ENCODE measurements at places on chromosomes 3 and 15.

DNA sequence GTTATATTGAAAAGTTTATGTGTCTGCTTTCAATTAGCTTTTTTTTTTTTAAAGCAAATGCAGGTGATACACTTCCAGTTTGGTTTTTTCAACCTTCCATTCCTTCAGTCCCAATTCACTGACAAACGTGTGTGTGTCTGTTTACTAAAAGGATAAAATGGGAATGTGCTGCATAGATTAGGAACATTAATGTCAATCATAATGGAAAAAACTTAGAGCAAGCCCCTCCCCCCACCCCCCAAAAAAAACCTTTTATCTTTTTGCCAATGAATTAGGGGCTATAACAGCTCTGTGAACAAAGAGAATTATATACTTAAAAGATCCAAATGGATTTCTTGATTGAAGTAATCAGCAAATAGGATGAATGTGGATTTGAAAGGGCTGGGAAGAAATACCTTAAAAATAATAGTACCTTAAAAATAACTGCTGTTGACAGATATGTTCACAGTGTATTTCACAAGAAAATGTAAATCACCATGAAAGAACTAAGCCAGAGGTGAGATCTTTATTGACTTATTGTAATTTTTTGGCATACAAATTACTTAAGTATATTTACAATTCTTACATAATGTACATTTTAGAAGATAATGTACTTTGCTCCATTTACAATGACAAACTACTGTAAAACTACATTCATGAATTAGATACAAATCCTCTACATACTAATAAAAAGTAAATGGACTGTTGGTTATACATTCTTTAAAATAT lies 3.5 kb upstream of the XXYLT1 start:
- DNase-seq = no peak

GRCh38 chr3:100563652-100564211 lies 45.7 kb upstream of the ADGRG7 start:
- no peak for DNase-seq

GRCh38 chr3:58742239-58742638 lies 75.7 kb upstream of the FAM3D start:
- no peak for DNase-seq

- no peak for DNase-seq
Observed at GRCh38 chr3:197701841-197702240, 34.9 kb downstream of the RUBCN start.

- no peak for DNase-seq
Observed at GRCh38 chr3:167394003-167394402, 13.9 kb upstream of the ZBBX start.

GRCh38 chr3:195124378-195124992 lies 146.5 kb downstream of the XXYLT1 start:
- DNase-seq = no peak

GRCh38 chr3:14534516-14535191 lies 5.5 kb downstream of the GRIP2 start:
- DNase-seq = no peak

GRCh38 chr3:156729460-156730179 lies 55.2 kb downstream of the TIPARP start:
- DNase-seq = no peak

DNA sequence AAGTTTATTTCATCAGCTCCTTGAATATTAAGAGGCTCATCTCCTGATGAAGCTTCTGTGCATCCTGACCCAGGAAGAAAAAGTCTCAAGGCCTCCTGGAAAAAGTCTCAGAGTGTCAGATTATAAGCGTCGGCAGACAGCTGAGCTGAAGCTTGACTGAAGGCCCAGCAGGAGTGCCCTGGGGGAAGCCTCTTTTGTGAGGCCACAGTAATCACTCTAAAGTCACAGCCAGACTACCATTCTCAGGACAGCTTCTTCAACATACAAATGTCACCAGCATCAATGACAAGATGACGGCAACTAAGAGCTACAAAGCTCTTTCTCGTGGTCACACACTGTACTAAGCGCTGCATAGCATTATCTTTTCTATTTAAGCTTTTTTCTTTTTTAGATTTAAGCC lies 72.7 kb upstream of the LRRN1 start:
- no peak for DNase-seq

- DNase-seq = no peak
Observed at GRCh38 chr15:49490966-49491365, 67.9 kb downstream of the FGF7 start.

DNA sequence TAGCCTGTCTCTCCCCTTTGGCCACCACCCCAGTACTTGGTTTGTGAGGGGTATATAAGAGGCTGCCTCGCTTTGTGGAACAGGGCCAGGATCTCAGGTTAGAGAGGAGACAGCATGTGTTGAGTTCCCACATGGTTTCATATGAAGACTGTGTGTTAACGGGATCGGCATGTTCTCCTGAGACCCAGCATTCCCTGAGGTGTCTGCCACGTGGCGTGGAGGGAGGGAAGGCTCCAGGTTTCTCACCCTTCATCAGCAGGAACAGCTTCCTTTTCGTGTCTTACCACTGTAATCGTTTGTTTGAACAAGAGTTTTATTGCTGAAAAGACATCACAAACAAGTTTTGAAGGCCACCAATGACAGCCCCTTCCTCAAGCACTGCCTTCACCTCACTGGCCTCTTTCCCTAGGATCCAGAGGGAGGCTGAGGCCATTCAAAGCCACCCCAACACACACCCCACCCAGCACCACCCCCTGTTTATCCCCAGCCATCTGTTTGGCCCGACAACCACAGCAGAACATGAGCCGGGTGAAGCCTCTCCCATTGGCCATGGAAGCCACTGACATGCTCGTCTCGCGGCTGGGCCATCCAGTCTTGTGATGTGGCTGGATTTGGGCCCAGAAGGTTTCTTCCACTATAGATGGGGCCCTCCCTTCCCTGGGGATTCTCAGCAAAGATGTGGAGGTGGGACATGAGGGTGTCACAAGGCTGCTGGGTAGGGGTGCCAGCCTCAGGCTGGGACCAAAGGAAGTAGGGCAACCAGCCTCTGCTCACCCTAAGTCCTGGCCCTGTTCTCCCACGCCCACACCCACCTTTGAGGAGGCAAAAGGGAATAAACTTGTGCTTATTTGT lies 10.0 kb downstream of the BHLHE40 start:
- no peak for DNase-seq

GRCh38 chr15:27082526-27082925 lies 111.5 kb downstream of the GABRG3 start:
- no peak for DNase-seq

DNA sequence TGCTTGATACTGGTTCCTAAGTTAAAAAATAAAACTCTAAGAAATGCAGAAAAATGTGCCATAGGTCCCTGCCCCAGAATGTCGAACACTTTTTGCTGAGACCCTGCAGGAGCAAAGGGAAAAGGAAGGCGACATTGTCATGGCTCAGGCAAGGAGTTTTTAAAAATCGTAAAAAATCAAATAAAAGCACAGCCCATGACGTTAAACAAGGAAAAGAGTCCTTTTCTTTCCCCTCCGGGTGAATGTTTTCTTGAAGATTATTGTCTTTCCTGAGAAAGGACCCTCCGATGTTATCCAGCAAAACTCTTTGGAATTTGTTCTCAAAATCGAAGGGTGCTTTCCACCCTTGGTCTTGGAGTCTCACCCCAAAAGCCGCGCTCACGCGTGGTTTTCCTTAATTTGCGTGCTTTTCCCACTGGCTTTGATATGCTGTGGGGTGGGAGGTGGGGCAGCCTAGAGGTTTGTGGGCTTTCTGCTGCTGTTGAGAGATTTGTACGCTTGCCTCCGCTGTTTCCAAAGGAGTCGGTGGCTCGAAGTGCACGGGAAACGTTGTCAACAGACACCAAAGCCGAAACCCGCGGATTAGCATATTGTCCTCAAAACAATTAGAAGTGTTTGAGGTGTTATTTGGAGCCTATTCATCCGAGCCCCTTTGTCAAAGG lies 2.9 kb downstream of the SOX14 start:
- DNase-seq = no peak

DNA sequence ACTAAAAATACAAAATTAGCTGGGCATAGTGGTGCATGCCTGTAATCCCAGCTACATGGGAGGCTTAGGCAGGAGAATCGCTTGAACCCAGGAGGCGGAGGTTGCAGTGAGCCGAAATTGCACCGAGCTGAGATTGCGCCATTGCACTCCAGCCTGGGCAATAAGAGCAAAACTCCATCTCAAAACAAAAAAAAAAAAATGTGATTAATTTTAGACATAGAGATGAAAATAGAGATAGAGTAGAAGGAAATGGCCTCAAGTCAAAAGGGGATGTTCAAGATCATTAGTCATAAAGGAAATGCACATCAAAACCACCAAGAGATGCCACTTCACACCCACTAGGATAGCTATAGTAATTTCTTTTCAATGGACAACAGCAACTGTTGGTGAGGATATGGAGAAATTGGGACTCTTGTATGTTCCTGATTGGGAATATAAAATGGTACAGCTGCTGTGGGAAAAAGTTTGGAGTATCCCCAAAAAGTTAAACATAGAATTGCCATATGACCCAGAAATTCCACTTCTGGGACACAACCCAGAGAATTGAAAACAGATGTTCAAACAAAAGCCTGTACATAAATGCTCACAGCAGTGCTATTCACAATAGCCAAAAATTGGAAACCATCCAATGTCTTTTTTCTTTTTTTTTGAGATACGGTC lies 55.4 kb downstream of the ABHD2 start:
- DNase-seq = no peak

GRCh38 chr3:25653322-25653721 lies 11.4 kb downstream of the TOP2B start:
- DNase-seq = no peak

GRCh38 chr3:25944329-25944728 lies 154.4 kb downstream of the OXSM start:
- DNase-seq = no peak

DNA sequence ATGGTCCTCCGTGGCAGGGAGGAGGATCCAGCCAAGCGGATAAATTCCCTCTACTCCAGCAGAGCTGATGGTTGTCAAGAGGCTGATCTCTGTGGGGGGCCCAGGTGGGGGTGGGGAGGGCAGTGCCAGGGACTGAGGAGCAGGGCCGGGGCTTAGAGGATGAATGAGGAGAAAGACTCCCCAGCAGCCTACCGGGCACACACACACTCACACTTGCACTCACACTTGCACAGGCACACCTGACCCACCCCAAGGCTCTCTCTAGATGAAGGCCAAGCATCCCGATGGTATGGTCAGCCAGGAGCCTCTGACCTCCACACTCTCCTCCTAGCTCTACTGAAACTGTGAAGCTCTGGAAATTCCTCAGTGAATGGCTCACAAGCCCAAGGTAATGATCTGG lies 131.3 kb upstream of the PRR20G start:
- no peak for DNase-seq

- DNase-seq = no peak
Observed at GRCh38 chr3:12194209-12194608, 35.5 kb upstream of the TIMP4 start.

DNA sequence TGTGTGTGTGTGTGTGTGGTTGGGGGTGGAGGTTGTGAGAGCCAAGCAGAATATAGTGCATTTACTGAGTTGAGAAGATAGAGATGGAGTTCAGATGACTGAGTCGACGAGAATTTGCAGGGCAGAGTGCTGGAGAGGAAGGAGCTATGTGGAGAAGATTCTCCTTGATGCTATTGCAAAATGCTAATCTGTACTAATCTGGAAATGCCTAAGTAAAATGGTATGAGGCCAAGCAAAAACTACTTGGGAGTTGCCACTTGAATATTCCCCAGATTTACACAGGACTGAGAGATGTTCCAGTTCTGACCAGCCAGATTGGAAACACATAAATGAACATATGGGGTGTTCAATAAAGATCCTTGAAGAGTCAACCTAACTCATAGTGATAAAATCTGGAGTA lies 316.4 kb downstream of the NSUN3 start:
- DNase-seq = no peak

GRCh38 chr3:101992863-101993262 lies 143.5 kb downstream of the NFKBIZ start:
- DNase-seq = no peak

GRCh38 chr3:29892976-29893554 lies 612.2 kb downstream of the RBMS3 start:
- DNase-seq = no peak

DNA sequence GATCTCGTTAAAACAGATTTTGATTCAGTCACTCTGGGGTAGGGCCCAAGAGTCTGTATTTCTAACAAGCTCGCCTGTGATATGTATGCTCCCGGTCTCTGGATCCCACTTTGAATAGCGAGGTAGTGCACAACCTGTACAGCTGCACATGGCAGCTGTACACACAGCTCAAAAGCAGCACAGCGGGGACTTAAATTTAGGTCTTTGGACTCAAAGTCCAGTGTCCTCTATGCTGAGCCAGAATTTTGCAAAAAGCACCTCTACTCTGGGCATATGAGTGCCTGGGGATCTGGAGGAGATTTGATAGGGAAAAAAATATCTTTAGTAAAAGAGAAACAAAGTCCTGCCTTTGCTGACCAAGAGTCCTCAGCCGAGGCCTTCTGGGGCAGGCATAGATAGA lies 83.1 kb downstream of the HMG20A start:
- no peak for DNase-seq

GRCh38 chr3:88912294-88912877 lies 195.0 kb upstream of the EPHA3 start:
- no peak for DNase-seq

GRCh38 chr15:65421360-65422215 lies 1.2 kb downstream of the IGDCC4 start:
- DNase-seq = no peak

DNA sequence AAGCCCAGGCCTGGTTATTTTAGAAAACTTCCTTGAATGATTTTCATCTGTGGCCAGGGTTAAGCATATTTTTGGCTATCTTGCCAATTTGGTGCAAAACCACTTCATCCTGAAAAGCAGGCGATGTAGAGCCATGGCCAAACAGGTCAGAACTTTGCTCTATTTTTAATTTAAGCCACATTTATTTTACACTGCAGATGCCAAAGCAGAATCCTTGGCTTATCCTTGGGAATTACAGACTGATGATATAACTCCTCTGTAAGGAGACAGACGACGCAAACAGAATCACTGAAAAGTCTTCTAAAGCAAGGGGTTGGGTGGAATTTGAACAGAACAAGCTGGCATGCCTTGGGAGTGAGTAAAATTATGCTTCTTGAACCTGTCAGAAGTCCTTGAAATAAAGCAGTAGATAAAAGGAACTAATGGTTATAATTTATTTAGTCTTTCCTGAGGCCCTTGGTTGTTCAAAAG lies 121.9 kb downstream of the CHST2 start:
- DNase-seq = no peak

- no peak for DNase-seq
Observed at GRCh38 chr3:114809668-114810413, 337.2 kb downstream of the ZBTB20 start.

- no peak for DNase-seq
Observed at GRCh38 chr3:145134738-145135137, 1026.2 kb downstream of the PLOD2 start.

DNA sequence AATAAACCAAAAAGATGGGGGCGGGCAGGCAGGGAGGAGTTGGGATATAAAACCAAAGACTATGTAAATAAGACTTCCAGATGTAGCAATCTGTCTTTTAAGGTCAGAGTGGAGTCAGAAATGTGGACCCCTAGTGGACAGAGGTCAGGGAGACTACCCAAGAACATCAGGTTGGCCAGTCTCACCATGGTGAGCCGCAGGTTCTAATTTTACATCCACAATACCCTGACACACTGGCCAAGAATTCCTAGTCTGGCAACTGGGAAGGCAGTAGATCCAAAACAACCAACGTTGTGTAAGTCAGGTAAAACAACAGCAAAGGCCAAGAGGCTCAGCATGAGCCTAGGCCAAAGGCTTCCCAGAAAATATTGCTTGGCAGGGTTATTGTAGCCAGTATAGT lies 203.4 kb downstream of the FOXP1 start:
- DNase-seq = no peak
